ENCODE measurements at places on chromosomes 1 and 21.

DNA sequence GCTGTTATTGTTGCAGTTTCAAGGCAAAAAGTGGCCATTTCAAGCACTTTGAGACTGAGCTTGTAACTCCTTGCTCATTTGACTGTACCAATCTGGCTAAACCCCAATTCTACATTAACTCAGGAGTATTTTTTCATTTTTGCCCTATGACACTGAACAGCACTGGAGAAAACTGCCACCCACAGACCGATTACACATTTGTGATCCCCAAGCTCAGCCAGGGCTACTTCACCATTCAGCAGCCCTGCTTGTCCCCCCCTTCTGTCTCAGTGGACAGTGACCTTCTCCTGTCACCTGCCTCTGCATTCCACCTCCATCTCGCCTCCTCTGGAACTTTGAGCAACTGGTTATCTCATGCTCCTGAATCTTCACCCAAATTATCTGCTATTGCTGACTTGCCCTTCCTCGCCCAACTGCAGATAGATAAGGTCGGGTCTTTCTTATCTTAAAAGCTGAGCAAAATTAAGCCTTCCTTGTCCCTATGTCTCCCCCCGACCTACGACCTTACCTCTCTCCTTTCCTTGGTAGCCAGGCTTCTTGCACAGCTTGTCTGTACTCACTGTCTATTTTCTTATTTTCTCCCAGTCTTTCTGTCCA lies 25.3 kb downstream of the SPATA46 start:
- no peak for DNase-seq

GRCh38 chr1:199856216-199856780 lies 171.2 kb upstream of the NR5A2 start:
- DNase-seq: no peak

DNA sequence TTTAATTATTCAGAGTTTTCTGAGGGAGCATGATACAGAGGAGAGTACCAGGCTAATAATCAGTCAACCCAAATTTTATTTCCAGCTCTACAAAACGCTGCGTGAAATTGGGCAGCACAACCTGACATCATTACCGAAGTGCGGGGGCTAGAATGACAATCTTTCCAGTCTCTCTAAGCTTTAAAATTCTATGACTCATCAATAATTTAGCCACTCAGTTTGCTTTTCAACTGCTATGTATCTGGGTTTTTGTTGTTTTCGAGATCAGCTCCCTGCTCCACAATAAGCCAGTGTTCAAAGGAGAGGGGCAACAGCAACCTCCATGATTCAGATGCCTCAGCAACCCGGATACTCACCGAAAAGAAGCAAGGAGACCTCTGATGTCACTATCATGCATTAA lies 13.9 kb downstream of the SORT1 start:
- DNase-seq: no peak

- DNase-seq: no peak
Measured at GRCh38 chr21:17636711-17637110, 24.0 kb upstream of the BTG3 start.

DNA sequence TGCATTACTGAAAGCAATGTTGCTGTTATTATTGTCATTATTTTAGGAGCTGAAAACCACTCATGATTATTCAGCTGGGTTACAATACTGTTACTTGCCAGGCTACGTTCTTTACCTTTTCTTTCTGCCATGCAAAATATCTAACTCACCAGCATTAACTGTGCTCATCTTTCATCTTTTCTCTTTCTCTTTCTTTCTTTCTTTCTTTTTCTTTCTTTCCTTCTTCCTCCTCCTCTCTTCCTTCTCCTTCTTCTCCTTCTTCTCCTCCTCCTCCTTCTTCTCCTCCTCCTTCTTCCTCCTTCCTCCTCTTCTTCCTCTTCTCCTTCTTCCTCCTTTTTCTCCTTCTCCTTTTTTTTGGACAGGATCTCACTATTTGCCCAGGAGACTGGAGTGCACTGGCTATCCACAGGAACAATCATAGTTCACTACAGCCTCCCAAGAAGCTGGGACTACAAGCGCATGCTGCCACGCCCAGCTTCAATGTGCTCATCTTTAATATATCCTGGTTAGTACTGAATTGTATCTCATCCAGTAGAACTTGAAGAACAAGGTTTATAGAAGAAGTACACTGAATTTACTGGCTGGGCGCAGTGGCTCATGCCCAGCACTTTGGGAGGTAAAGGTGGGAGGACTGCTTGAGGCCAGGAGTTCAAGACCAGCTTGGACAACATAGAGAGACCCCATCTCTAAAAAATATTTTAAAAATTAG lies 6.9 kb upstream of the ZMYM4 start:
- no peak for DNase-seq

- DNase-seq: no peak
Measured at GRCh38 chr1:175148068-175148467, 44.5 kb downstream of the KIAA0040 start.

DNA sequence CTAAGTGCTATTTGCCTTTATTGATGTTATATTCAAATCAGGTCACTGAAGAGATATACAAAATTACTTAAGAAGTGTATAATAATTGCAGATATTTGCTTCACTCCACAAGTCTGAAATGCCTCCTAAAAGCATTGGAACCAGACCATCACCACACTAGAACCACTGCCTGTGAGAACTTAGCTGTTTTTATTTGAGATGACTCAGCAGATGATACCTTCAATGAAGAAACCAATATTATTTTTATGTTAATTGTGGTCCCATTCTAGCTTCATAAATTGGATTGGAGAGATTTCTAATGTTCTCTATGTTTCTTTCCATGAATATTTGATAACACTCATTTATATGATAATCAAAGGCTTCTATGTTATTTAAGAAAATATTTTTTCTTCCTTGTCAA lies 740.6 kb downstream of the KCNT2 start:
- DNase-seq: no peak

- DNase-seq: no peak
Measured at GRCh38 chr21:21713651-21714180, 715.5 kb downstream of the NCAM2 start.

- no peak for DNase-seq
Measured at GRCh38 chr1:236458996-236459395, 64.8 kb upstream of the LGALS8 start.

DNA sequence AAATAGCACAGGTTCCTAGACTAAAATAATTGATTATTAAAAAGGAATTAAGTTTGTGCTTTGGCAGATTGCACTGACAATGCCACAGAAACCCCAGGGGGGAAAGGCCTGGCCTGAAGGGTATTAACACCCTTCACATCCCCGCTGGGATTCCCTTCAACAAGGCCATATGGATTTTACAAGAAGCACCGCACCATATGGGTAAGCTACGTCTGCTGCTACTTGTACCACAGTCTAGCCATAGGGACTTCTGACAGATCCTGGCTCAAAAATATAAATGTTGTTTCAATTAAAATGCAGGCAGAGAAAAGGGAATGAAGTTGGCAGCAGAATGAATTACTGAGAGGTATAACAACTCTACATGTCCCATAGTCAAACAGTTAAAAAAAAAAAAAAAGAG lies 101.0 kb downstream of the DENND1B start:
- DNase-seq: no peak

GRCh38 chr1:36411674-36412648 lies 14.3 kb upstream of the LSM10 start:
- DNase-seq: peak; percentile 17

- no peak for DNase-seq
Measured at GRCh38 chr1:56188221-56188620, 391.1 kb downstream of the PLPP3 start.

DNA sequence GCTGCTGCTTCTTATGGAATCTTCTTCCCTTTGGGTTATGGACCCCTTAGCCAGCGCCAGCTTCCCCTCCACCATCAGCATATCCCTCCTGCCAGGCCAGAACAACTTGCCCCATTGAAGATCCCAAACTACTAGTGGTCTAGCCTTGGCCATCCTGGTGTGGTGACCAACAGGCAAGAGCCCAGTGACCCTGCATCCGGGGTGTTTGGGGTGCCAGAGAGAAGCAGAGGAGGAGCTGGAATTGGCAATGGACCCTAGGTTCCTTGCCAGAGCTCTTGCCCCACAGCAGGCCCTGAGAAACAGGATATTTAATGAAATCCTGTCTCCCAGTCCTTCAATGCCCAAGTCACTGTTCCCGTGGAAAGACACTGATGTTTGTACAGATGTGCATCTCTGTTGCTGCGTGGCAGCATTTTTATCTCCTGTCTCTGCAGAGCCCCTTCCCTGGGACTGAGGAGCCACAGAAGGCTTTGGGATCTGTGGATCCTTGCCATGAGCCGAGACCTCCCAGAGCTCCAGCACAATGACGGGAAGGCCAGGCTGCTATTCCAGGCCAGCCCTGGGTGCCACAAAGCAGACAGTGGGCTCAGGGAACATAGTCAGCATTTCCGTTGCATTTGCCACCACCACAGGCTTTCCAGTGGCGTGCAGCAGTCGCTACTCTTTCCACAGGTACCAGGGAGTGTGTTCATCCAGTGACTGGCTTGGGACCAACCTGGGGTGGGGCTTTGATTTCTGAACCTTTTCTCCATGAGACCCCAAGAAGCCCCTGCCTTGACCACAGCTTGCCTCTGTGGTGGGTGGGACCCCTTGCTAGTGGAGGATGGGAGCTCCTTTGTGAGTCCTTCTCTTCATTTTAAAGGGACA lies 21.6 kb downstream of the NAV1 start:
- DNase-seq: no peak

DNA sequence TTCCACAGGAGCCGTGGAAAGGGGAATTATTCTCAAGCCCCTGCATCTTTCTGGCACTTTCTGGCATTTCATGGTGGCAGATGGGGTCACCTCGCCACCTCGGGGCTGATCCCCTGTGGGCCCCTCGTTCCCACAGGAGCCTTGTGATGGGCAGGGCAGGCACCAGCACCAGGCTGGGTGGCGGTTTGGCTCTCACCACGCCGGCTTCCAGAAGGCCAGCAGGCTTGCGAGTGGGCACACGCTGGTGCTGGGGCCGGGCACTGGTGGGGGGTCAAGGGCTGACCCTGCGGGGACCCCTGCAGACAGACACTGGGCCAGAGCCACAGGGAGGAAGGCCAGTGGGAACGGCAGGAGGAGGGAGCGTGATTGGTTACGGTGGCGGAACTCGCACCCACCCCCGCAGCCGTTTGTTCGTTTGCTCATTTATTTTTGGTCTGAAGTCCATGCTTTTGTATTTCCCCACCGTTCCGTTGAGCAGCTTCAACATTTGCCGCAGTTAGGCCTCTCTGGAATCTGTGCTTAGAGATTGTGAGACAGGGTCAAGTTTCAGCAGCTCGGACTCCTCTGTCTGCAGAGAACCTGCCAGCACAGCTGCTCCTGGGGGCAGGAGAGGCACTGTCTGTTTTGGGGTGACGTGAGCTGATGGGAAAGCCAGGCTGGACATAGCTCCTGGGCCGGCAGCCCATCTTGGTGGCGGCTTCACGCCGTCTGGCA lies 5.3 kb downstream of the COL18A1 start:
- DNase-seq: peak; percentile 92

DNA sequence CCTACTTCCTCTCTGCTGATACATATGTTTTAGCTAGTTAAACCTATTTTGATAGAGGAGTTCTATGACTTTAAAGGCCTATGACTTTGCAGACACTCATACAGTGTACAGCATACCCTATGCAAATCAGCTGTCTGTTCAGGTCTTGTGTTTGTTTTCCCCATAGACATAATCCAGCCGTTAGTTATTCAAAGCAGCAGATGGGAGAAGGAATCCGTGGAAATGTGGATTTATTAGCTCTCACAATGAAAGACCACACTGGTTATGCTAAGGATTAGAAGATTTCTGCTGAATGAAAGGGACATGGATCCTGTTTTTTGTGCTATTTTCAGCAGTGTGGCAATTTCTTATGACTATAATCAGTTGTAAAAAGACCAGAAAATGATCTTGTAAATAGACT lies 59.8 kb downstream of the MAST2 start:
- no peak for DNase-seq

- DNase-seq: no peak
Measured at GRCh38 chr1:154478013-154478412, 24.0 kb upstream of the TDRD10 start.

DNA sequence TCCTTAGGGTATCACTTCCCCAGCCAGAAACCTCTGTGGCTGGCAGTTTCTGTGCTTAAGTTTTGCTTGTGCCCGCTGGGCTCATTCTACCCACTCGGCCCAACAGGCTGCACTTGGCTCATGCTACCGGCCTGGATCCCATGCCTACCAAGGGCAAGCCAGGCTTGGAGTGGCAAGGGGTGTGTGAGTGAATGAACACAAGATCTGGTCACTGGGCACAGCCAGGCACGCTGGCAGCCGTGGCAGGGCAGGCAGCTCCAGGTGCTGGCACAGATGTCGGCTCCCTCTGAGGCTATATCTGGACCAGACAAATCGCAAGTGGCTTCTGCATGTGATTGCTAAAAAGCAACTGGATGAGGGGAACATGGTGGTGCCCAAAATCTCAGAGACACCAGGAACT lies 740.5 kb upstream of the B3GALT2 start:
- no peak for DNase-seq

DNA sequence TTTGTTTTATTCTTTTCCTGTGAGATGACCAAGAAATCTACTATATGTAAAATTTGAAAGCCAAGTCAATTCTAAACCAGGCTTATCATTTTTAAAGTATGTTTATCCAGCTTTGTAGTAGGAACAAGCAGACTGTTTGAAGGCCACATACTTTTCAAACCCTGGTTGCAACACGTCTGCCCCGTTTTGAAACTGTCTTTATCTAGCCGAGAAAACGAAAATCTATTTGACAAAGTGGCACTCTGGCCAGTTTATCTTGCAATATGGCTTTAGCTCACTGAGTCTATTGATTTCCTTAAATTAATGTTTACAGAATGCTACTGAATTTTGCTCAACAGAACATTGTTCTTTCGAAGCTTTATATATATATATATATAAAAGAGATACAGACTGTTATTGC lies 39.7 kb downstream of the PROX1 start:
- peak; percentile 89 for DNase-seq

DNA sequence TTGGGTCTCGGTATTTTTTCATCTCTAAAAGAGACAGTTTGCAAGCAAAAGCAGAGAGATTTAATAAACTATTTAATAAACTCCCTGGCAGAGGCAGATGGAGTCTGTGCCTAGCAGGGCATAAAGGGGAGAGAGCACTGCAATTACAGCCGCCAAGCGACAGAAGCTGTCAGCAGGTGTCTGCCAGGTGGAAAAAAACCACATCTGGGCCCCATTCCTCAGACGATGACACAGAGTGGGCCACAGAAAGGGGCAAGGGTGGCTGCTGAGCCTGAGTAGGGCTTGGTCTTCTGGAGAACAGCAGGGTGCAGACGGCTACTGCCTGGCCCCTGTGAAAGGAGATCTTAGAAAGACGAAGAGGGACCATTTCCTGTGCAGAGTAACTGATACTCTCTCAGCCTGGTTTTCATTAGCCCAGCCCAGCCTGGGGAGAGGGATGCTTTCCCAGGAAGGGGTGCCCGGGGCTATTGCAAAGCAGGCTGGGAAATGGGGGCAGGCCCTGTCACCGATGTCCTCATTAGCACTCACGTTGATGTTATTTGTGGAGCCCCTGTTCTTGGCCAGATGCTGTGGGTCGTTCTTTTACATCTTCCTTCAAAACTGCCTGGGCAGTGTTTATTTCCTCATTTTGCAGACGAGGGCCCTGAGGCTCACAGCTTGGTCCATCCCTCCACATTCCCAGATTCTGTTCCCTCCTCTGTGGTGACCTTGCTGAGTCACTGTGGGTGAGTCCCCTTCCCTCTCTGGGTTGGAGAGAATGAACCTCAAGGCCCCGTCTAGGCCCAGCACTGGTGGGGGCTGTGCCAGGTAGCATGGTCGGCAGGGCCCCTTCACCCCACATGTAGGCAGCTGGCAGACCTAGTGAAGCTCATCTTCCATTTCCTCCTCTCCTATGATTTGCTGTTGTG lies 472.7 kb downstream of the PTPRU start:
- no peak for DNase-seq

Measured in HepG2 (cell line).